ENCODE measurements at places on chromosomes 7 and 10.

DNA sequence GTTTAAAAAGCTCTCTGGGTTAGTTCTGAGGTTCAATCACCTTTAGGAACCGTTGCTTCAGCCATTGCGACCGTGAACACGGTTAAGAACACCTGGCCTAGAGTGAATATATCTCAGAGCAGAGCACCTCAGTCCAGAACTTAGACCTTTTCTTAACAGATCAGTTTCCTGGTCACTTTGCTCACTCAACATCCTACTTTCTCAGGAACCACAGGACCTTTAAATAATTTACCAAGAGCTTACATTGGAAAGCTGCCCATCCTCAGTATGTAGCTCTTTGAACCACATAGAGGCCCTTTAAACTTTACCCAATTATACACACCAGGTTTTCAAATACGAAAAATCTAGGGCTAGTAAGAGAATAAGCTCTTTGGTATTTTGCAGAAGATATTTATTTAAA, 153.2 kb downstream of the NRBF2 start:
- DNase-seq: no peak

DNA sequence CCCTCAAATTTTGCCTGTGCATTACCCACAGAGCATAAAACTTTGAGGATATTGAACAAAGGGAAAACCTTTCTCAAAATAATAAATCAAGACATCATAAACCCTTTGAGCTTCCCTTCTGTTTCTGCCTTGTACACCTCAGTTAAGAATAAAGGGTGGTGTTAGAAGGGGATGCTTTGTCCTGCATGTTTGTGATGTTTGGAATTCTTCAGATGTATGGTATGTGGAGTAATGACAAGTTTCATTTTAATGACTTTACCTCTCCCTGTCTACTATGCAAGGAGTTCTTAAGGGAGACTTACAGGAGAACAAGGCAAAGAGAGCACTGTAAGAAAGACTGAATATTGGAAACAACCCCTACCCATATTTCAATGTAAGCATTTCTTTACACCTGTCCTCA, 99.2 kb downstream of the HECW1 start:
- no peak for DNase-seq

DNA sequence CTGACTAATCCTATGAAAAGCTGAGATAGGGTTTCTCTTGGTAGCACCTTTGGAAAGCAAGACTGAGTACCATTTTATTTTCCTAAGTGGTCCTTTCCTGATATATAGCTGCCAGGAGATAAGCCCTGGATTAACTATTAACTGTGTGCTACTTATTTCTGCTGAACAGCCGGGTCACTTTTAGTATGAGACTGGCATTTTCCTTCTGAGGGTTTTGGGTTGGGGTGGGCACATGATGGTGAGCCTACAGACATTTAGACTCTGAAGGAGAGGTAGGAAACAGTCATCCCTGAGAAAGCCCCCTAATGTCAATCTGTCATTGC, 29.8 kb upstream of the BMPR1A start:
- no peak for DNase-seq

- DNase-seq: no peak
Observed at GRCh38 chr7:87960239-87960638, 26.2 kb downstream of the ADAM22 start.

- no peak for DNase-seq
Observed at GRCh38 chr10:69866688-69867461, 65.2 kb downstream of the COL13A1 start.

DNA sequence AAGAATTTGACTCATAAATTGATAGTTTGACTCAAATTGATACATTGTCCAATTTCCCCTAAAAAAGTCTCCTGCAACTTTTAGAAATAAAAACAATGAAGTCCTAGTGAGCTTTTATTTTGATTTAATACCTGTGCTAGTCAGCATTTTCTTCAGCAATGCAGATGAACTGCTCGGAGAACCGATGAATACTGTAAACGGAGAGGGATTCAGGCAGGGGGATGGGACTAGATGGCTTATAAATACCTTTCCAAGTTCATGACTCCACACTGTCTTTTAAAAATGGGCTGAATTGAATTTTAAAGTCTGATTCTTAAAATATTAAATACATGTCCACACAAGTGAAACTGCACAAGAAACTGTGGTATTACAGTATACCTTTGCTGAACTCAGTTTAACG, 12.7 kb downstream of the EEPD1 start:
- DNase-seq: no peak

GRCh38 chr7:28408105-28408959, 4.0 kb upstream of the CREB5 start:
- no peak for DNase-seq

DNA sequence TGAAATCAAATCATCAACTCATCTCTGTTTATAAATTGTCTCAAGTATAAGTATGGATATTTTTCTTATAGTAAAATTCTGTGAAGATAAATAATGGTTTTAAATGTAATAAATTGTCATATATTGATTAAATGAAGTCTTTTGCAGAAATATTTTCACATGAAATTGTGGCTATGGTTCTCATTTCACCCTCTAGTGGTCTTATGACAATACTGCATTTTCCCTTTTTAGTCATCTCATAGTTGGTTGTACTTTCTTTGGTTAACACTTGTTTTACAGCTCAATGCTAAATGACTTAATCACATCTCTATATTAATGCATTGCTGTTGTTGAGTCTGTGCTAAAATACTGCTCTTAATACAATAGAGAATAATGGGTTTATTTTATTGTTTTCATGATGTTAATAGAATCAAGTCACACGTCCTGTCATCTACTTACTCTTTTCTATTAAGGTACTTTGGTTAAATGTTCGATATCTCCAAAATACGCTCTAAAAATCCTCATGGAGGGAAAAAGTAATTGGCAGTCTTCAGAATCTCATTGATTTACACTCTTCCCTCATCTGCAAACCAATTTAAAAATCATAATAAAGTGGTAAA, 38.0 kb upstream of the CACNA2D1 start:
- no peak for DNase-seq

- no peak for DNase-seq
Observed at GRCh38 chr10:6270951-6271350, 68.2 kb downstream of the PFKFB3 start.

DNA sequence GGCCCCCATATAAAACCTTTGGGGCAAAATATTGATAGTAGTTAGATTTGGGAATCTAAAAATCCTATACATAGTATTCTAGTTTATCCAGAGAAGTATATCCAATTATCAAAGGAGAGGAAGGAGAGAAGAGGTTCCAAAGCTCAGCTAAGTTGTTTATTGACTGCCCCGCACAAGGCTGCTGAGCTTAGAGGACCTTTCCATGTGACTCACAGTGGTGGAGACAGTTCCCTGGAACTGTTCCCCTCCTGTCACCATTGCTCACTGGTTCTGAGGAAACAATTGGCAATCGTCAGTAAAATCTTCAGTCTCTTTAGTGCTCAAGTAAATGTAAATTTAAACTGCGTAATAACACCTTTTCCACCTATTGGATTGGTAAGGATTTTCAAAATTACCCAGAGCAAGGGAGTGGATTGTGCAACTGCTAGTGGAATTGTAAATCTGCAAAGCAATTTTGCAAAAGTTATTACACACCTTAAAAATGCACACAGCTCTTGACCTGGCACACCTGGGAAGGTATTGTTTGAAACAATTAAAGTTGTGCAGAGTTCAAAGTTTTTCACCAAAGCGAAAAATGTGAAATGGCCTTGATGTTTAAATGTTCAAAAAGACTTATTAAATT, 63.1 kb downstream of the EEPD1 start:
- no peak for DNase-seq

- DNase-seq: no peak
Observed at GRCh38 chr10:98100476-98100875, 34.0 kb upstream of the R3HCC1L start.

GRCh38 chr7:130941322-130942210, 207.6 kb upstream of the KLF14 start:
- DNase-seq: peak; percentile 56

- DNase-seq: no peak
Observed at GRCh38 chr10:95176101-95176500, 17.9 kb upstream of the ACSM6 start.

DNA sequence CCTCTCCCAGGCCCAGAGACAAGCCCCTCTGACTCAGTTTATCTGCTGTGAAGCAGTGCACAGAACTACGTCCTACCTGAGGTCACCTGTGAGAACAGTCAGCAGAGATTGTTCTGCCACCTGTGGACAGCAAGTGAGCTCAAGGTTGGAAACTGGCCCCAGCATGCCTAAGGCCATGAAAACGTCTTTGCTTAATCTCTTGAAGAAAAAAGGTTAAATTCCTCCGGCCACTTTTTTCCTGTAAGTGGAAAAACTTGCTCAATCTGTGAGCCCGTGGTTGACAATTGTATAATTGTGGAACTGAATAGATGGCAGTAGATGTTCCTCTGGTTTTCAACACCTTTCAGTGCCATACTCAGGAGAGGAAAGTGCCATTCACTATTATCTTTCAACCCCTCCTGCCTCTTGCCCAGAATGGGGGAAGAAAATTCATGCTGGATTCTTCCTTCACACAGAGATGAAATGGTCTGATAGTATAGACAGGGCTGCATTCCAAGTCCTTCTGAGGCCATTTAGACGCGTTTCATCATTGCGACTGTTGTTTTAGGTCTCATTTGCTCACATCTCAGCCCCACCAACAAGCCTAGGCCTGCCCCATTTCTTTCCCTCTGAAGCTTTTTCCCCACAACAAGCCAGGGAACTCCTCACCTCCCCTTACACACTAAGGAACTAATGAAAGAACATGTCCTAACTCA, 292.9 kb downstream of the FZD1 start:
- no peak for DNase-seq

DNA sequence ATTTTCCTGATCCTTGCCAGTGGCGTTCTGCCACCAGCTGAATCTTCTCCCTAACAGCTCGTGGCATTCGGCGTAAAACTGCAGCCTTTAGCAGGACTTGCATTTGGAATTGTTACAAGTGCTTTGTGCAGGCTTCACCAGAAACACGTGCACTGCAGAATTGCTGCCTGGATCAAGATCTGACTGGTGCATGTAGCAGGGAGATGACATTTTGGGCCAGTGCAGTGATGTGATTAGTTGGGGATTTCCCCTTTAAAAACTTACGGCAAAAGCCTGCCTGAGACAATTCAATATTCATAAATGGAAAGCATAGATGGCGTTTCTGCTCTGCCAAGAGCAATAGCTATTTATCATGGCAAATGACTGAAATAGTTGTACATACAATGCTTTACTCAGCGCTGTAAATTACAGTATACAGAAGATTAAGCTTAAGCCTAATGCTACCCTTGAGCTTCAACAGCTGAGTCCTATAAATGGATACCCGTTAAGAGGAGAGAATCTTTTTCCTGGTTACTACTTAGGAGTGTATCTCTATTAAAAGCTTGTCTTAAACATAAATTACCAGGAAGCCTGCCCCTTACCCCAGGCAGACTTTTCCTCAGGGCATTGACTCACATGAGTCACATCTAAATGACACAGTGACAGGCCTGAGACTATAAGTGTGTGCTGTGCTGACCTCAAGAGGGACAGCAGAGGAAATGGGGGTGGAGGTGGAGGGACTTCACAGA, 106.3 kb downstream of the ATXN7L1 start:
- DNase-seq: no peak

DNA sequence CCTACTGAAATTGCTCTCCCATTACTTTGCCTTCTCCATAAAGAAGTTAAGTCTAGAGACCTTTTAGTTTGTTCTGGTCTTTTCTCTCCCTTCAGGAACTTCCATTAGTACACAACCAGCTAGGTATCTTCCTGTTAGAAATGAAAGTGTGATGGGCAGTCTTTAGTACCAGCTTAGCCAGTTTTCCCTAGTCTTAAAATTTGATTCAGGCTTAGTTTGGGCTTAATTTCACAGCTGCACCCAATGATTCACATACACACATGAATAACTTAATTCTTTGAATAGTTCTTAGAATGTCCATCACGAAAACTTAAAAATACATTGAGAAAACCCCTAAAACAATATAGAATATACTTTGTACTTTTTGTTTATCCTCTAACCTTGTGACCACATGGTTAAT, 2.4 kb upstream of the PPP1R9A start:
- no peak for DNase-seq

GRCh38 chr7:134643131-134643530, 3.5 kb upstream of the BPGM start:
- DNase-seq: no peak

GRCh38 chr7:53466371-53466770, 430.9 kb downstream of the POM121L12 start:
- DNase-seq: no peak
